Esophagus muscularis mucosa (tissue), 4 donors: ENCODE measurements at places on chromosomes 2 and 18. TPM values are rescaled to one million over a fixed set of nuclear protein-coding genes. Genes with fewer than 3 reads are reported as not detected.

DNA sequence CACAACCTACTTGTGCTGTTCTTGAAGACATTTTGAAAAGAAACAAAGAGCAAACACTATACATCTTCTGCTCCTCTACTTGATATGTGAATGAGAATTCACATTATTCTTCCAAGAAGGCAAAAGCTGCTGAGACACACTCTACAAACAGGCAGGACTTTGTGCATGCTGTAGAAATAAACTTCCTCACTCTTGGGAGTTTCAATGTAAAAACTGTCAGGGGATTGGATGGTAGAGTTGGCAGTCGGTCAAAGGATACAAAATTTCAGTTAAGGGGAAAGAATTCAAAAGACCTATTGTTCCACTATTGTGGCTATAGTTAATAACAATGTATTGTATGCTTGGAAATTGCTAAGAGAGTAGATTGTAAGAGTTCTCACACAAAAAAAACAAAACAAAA is 196.3 kb downstream of the MC4R start:
- H3K27me3 ChIP-seq = no peaks in the 10 kb centered on the region
- no peak overlapping the region for H3K27ac ChIP-seq
- no peaks in the 10 kb centered on the region for H3K4me1 ChIP-seq
- no peak for DNase-seq
- H3K4me3 ChIP-seq = no peak overlapping the region
- H3K36me3 ChIP-seq = no peaks in the 10 kb centered on the region

DNA sequence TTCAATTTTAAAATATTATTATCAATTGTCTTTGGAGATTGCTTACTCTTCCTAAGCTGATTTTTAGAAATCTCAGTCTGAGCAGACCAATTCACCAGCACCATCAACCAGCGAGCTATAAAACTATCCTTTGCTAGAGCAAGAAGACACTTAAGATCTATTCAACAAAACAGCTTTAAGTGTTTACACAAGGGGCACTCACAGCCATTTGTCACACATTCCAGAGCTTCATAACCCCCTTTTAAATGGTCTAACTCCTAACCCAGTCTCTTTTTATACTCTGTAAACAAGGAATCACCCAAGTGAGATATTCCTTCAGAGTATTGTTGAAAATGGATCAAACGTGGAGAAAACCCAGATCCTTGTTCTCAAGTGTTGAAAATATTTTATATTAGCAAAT is 1294.1 kb upstream of the CHAC2 start:
- no peak overlapping the region for H3K27ac ChIP-seq
- DNase-seq = no peak
- no peak overlapping the region for H3K4me3 ChIP-seq

The HOXD9 gene
- total RNA-seq = 0.99 TPM

DNA sequence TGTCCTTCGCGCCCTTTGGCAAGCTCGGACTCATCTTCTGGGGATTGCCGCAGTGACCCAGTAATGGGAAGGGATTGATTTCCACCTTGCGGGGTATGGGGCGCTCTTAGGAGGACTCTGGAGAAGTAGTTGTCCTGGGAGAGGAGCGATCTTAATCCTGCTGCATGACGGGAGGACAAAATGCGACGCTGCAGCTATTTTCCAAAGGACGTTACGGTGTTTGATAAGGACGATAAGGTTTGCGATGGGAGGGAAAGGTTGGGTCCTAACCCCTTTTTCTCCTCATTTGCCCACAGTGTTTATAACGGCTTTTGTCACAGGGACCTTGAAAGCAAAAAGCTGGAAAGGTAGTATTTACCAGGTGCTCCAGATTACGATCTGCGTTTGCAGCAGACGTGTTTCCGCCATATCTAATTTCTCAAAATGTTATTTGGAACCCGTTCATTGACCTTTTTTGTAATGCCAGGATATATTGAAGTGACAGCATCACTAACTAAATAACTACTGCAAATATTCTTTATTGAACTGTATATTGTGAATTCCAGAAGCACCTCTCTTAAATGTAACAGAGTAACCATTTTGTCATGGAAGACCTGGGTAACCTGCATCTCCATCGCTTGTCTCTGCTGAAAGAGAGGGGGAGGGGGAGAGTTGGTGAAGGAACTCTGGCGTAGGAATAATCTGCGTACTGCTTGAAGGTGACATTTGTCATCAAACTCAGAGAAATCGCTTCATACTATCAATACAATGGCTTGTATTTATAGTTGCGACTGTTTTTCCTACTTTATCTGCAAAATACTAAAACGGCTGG is 590 bp downstream of the MDH1 start:
- no peak for DNase-seq
- H3K36me3 ChIP-seq = no peaks in the 10 kb centered on the region
- H3K27me3 ChIP-seq = no peaks in the 10 kb centered on the region
- H3K27ac ChIP-seq = peak overlapping the region; percentile 84
- peaks cover 64% of the 10 kb centered on the region for H3K4me1 ChIP-seq

DNA sequence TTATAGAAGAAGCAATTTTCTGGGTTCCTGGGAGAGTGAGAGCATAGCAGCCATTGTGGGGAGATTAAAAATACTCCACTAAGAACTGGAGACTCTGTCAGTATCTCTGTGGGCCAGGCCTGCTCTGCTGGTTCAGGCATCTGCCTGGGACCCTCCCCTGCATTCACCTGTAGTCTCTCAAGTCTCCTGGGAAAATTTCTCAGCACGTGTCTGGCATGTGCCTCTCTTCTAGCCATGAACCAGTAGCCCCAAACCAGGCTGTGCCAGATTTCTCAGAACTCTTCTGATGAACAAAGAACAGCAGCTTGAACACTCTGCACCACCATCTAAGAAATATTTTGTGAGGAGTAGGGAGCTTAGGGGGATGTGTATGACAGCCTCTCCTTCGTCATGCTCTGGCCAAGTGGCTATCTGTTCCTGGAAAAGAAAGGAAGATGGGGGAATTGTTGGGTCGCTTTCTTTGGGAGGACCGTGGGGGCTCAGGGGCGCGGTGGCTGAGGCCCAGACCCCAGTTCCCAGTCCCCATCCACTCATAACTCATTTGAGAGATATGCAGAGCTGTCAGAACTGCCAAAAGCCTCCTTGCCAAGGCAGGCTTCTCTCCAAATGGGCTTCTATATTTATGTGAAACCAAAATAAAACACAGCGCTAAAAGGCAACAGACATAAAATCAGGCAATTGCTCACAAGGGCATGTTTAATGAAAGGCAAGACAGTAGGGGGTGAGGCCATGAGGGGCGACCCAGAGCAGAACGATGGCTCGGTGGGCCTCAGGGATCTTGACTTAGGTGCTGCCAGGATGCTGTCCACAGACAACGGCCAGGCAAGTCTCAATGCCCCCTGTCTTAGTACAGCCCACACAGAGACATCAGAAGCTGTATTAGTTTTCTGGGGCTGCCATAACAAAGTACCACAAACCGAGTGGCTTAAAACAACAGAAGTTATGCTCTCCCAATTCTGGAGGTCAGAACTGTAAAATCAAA is 114.7 kb upstream of the TNP1 start:
- H3K36me3 ChIP-seq = no peaks in the 10 kb centered on the region
- no peak overlapping the region for H3K4me3 ChIP-seq
- H3K4me1 ChIP-seq = peaks cover 36% of the 10 kb centered on the region

The PRSS56 gene
- not detected for total RNA-seq

- no peaks in the 10 kb centered on the region for H3K36me3 ChIP-seq
- H3K27ac ChIP-seq = no peak overlapping the region
Observed at GRCh38 chr2:145464866-145465265, 944.9 kb upstream of the ZEB2 start.

- no peak overlapping the region for H3K4me3 ChIP-seq
- H3K36me3 ChIP-seq = no peaks in the 10 kb centered on the region
- no peak for DNase-seq
- H3K4me1 ChIP-seq = no peaks in the 10 kb centered on the region
- no peak overlapping the region for H3K27ac ChIP-seq
- no peaks in the 10 kb centered on the region for H3K27me3 ChIP-seq
Observed at GRCh38 chr2:166410828-166411472, 35.2 kb upstream of the SCN9A start.

GRCh38 chr18:1976484-1976883 is 594.8 kb downstream of the METTL4 start:
- H3K4me1 ChIP-seq = no peaks in the 10 kb centered on the region
- H3K36me3 ChIP-seq = no peaks in the 10 kb centered on the region
- no peak overlapping the region for H3K4me3 ChIP-seq

The CARF gene
- total RNA-seq = 8.0 TPM

- no peak overlapping the region for H3K4me3 ChIP-seq
- H3K27me3 ChIP-seq = no peaks in the 10 kb centered on the region
- H3K4me1 ChIP-seq = peaks cover 51% of the 10 kb centered on the region
- peaks cover 20% of the 10 kb centered on the region for H3K36me3 ChIP-seq
Observed at GRCh38 chr2:121527009-121527682, 3.5 kb upstream of the RNU4ATAC start.
